ENCODE measurements at places on chromosomes 13 and 19.

DNA sequence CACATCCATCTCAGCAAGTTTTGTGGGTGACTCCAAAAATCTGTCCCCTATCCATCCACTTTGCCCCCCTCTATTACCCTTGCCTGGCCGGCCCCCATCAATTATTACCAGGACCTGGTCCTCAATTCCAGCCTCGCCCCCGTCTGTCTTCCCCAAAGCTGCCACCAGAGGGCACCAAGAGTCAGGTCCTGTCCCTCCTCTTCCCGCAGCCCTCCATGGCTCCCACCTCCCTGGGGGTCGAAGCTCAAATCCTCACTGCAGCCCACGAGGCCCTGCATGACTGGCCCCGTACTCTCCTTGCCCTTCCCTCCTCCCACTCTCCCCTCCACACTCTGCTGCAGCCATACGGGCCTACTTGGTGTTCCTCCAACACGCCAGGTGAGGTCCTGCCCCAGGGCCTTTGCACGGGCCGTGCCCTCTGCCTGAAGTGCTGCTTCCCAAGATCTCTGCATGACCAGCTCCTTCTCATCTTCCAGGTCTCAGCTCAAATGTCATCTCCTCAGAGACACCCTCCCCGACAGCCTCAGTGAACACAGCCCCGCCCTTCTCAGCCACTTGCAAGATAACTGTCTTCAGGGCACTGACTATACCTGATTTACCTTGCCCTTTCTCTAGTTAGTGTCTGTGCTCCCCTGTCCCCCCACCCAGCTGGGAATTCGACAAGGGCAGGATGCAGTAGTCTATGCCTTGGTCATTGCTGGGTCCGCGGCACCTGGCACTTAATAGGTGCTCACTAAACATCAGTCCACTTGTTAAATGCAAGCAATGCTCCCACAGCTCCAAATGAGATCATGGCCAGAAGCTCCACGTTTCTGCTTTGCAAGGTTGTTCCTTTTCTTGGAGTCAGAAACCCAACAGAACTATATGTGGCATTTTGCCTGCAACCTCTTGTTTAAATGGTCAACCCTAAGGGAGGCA, 16.8 kb upstream of the SEMA6B start:
- peak; percentile 70 for DNase-seq

DNA sequence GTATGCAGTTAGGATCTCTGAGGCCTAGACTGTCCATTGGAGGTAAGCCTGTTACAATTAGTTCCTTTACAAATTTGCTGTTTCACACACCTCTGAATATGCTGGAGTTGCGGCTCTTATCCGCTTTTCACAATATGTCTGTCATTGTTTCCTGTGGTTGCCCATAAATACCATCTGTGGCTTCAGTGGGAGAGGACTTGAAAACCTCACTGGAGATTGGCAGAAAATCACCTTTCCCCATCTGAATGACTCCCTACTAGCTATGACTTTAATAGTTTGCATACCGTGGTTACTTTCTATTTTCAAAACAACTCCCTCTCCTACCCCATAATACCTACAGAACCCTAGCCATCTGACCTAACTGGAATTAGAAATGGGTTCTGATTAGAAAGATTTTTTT, 454.3 kb downstream of the PCDH17 start:
- no peak for DNase-seq

- no peak for DNase-seq
Observed at GRCh38 chr13:37106642-37107041, 1.2 kb upstream of the CSNK1A1L start.

GRCh38 chr19:872266-872951, 12.9 kb downstream of the CFD start:
- peak; percentile 84 for DNase-seq

DNA sequence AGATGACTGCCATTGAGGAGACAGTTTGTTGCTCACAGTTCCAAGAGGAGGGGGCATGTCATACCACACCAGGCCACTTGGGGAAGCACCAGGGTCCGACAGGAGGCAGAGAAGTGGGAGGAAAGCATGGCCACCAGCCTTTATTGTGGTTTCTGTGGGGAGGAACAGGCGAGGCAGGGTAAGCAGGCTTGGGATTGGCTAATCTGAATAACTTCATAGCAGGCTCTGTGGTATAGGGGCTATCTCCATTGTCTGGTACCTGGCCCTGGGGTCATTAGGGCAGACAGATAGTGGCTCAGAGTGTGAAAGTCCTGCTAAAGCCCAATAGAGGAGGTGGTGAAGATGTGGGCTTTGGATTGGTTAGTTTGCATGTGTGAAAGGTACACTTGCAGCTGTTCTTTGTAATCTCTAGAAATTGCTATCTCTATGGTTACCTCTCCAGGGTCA, 35.5 kb downstream of the CBY2 start:
- DNase-seq, result no peak

GRCh38 chr13:67238861-67239260, 8.7 kb upstream of the PCDH9 start:
- DNase-seq, result no peak

Measured in fibroblast of skin of scalp (primary cell).